ENCODE measurements at places on chromosomes 7 and 10.
A peak's percentile ranks its signal among the peaks of the same experiment; 100 is the strongest.

GRCh38 chr7:18760046-18760445 lies 264.5 kb downstream of the HDAC9 start:
- DNase-seq, result no peak

DNA sequence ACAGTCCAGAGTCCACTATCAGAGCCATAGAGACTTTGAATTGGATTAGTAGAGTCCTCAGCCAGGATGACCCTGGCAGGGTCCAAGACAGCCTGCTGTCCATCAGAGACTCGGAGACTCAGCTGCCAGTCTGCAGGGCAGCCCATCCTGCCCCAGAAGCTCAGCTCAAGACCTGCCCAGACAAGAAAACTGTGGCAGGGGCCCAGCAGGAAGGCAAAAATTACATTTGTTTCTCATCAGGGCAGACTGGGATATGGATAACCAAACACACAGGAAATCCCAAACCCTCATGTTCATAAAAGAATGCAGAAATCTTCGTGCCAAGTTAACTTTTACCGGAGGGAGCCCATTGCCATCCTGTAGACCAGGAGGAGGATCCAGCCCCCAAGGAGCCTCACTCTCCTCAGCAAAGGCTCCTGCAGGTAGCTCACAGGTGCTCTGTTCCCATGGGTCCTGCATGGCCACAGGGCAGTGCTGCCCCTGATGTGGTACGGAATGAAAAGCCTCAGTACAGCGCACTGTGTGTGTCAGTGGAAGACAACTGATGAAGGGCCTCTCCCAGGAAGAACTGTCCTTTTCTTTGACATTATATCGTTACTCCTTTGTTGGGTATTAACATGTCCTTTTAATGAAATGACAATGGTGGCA lies 222.2 kb downstream of the KCNMA1 start:
- DNase-seq, result no peak

- no peak for DNase-seq
Observed at GRCh38 chr7:26403640-26404039, 112.0 kb downstream of the SNX10 start.

- no peak for DNase-seq
Observed at GRCh38 chr10:46217752-46218453, 68.9 kb upstream of the ANTXRL start.

DNA sequence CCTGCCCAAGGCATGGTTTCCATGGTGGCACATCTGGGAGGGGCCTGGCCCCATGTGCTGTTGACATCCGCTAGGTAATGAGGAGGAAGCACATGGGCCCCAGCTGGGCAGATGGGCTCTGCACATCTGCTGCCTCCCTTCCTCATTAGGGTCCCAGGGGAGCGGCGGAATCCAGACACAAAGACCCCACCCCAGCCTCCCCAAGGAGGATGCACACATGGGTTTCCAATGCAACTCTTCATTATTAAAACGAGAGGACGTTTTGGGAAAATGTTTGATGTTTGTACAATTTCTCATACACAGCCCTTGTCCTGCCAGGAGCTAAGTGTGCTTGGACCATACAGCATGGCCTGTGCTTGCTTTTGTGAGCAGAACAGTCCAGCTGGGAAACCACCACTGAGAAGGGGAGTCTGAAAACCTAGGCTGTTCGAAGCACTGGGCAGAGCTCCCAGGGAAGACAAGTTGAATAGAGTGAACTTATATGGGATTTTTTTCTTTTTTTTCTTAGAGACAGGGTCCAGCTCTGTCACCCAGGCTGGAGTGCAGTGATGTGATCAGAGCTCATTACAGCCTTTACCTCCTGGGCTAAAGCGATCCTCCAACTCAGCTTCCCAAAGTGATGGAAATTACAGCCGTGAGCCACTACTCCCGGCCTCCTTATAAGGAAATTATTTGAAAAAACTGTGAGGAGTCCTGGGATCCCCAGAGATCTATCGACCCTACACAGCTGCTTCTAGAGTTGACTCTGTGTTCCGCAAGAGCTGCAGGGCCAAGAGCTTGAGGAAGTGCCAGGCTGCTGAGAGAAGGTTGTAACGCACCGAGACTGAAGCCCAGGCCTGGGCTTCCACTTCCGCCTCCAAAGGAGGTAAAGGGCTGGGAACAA lies 23.4 kb downstream of the FAM107B start:
- DNase-seq, result peak; percentile 69

DNA sequence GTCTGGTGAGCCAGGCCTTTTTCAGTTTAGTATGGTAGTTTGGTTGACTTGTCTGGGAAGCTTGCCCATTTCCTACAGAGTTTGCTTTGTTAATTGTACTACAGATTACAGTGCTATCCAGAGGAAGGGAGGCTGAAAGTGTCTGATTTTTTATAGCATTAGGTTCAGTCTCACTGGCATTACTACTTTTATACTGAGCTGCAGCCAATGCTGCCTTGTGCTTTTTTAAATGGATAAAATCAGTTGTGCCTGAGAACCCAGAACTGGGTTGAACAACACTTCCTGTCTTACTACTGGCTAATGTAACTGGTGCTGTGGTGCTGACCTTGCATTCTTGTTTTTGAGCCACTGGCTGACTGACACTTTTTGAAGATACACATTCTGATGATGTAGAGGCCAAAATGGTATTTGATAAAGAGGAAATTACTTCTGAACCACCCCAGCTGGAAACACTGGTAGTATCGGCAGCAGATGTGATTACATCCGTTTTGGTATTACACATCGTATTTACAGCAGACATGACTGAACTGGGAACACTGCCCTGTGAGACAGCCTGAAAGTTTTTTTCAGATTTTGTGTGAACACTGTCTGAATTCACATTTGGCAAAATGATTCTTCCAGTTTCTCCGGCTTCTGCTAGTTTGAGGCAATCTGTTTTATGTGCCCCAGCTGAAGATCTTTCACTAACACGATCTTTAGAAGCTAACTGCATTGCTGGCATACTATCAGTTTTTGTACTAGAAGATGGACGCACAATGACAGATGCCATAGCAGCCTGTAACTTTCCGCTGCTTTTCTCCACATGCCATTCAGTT lies 74.1 kb downstream of the NRBF2 start:
- DNase-seq, result no peak

- no peak for DNase-seq
Observed at GRCh38 chr10:47082055-47082784, 171.0 kb downstream of the PTPN20 start.

DNA sequence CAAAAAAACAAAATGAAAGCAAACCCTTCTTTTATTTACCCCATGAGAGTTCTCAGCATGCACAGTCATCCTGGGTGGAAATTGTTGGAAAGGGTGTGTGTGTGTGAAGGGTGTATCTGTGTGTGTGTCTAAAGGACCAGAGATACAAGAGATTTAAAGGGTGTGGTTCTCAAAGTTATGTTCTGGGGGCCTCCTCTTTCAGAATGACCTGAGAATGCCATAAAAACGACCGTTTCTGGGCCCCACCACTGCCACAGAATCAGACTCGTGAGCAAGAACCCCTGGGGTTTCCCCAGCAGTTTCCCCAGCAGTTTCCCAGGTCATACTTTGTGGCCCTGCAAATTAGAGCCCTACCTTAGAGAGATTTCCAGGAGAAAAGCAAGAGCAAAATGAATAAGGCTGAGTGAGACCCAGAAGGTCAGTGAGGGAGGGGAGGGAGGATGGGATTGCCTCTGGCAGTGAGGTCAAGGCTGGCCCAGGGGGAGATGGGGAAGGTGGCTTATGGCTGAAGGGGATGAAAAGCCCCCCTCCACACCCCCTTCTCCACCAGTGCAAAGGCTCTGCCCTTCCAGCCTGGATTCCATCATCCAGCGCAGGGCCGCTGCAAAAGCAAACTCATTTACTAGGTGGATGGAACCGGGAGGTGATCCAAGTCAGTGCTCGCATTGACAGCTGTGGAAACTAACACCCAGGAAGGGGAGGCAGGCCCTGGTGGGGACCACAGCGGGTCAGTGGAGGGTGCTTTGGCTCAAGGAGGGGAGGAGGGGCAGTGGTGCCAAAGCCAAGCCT lies 10.2 kb downstream of the PYROXD2 start:
- DNase-seq, result no peak

GRCh38 chr10:23514321-23514720 lies 75.4 kb downstream of the OTUD1 start:
- no peak for DNase-seq

- no peak for DNase-seq
Observed at GRCh38 chr7:147096629-147097028, 980.0 kb downstream of the CNTNAP2 start.

DNA sequence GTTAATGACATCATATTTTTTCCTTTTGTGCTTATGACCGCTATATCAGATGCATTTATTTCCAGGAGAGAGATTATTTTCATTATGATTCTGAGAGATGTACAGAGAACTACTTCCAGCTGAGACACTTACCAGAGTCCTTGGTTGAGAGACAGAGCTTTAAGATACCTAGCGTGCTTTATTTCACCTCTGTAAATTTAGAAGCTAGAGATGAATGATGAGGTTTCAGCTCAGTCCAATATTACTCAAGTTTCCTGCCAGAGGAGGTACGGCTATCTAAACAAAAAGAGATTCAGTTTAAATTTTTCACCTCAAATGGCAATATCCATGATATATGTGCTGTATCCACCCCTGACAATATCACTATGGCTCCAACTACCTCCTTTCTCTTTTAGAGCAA lies 182.6 kb upstream of the FAM3C start:
- DNase-seq, result no peak

DNA sequence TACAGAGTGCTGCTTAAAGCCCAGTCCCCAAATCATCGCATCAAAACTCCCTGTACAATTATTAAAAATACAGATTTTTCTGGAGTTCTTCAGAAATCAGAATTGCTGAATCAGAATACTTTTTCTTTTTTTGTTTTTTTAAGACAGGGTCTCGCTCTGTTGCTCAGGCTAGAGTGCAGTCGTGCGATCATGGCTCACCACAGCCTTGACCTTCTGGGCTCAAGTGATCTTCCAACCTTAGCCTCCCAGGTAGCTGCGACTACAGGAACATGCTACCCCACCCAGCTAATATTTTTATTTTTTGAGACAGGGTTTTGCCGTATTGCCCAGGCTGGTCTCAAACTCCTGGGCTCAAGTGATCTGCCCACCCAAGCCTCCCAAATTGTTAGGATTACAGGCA lies 3.9 kb downstream of the BBIP1 start:
- no peak for DNase-seq

DNA sequence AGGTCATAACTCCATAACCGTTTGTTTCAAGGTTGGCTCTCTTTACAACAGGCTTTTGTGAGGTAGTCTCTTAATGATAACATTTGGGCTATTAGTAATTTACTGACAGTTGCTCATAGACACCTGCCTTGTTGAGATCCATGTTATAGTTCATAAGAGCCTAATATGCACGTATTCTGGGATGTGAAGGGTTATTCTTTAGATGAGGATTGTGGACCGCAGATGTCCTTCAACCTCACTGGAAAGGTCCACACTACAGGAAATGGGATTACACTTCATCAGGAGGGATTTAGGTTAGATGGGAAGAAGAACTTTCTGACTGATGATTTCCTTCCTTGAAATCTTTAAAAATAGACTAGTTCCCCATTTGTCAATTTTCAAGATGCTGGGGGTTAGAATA lies 62.8 kb downstream of the SAMD9 start:
- DNase-seq, result no peak

GRCh38 chr7:113000316-113001020 lies 86.2 kb downstream of the GPR85 start:
- DNase-seq, result no peak

DNA sequence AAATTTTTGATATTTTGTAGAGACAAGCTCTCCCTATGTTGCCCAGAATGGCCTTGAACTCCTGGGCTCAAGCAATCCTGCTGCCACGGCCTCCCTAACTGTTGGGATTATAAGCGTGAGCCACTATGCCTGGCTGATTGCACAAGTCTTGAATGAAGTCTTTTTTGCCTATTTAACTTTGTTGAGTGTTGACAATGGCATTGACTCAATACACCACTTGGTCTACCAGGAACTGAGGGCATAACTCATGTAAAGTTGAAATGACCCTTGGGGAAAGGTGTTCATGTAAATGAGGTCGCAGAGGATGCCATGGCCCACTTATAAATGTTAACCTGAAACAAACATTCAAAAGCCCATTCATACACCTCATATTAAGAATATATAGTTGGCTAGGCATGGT lies 7.4 kb upstream of the UCMA start:
- DNase-seq, result no peak

GRCh38 chr7:20158684-20159083 lies 58.5 kb downstream of the MACC1 start:
- no peak for DNase-seq
